Activated CD8-positive, alpha-beta memory T cell treated with anti-CD3 and anti-CD28 coated beads, Interleukin-2, amount 50 U/mL, for 48 hours (primary cell): ENCODE measurements at places on chromosomes 13 and 19.

DNA sequence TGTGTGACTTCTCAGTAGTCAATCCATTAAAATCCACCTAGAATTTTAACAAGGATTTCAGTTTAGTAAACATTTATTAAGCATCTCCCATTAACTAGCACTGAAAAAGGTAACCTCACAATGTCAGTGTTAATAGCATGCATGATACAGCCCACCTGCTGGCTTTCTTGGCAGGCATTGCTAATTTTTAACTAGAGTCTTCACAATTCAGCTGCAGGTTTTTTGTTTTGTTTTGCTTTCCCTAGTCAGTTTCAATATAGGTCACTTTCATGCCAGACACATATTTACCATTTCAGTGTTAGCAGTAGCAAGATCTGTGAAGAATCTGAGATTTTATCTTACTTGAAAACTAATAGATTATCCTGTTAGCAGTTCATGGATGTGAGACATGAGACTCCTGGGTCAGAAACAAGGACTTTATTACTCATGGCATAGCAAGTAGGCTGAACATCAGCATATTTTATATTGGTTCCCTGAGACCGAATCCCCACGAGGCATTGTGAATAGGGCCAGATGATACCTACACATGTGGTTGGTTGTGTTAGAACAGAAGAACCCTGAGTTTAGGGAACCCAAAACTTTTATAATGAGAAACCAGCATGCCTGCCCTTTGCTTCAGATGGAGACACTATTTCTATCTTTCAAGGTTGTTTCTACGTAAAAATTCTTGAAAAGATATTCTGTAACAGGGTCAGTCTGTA, 198.0 kb upstream of the HTR2A start:
- no peak for DNase-seq

DNA sequence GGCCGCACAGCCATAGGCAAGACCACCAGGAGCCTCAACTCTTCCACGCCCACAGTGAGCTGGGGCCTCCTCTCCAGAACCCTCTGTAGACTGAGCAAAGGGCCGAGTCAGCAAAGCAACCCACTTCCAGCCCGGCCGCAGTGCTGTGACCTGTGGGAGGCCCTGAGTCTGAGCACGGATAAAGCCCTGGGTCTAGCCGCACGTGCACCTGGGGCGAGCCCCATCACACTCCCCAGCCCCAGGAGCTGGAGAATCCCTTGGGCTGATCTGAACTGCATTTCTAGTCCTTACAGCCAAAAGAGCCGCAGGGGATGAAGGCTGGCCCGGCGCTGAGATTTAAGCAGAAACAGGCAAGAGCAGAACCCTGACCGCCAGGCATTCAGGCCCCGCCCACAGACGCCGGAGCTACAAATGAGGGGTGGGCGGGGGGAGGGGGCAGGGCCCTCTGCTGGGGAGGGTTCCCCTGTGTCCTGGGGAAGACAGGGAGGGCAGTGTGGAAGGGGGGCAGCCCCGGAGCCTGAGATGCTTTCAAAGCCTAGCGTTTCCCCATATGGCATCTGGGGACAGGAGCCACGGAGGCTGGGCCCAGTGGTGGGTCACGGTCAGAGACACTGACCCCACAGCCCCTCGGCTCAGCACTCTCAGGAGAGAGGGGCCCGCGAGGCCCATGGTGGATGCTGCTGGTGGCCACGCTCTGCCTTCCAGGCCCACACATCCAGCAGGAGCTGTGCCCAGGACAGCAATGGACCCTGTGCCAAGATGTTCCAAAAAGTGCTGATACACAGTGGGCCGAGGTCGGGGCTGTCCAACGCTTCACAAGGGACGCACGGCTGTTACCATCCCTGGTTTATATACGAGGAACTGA, 4.9 kb downstream of the TMEM259 start:
- no peak for DNase-seq

DNA sequence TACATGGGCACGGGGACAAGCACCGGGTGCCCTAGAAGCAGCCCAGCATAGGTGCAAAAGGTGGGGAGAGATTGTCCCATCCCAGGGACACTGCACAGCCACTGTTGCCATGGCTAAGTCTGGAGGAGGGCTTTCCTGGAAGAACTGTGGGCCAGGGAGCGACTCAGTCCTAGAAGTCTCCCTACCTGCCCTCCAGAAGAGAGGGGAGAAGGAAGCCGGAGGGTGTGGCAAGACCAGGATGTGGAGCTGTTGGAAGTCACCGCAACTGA, 2.3 kb upstream of the FBN3 start:
- no peak for DNase-seq

DNA sequence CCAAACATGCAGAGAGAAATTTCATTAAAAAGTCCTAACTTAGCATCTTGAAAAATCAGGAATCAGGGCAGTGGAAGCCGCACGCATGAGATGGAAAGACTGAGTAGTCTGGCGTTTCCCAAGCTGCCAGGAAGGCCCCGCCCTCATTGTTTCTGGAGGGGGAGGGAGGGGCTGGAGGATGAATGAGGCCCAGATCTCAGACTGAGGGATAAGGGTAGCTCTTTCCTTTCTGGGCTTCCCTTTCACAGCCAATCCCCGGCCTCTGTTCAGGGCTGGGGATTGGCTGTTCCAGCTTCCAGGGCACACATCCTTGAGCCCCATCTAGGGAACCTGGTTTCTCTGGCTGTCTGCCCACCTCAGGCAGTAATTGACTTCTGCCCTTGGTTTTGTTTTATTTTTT, 7.3 kb downstream of the C19orf53 start:
- no peak for DNase-seq

- DNase-seq = no peak
These were observed 18.8 kb upstream of the EDDM13 start for GRCh38 chr19:56253737-56254136.

- DNase-seq = no peak
These were observed 40.9 kb upstream of the KPNA3 start for GRCh38 chr13:49833402-49833801.

- DNase-seq = no peak
These were observed 143.1 kb downstream of the ZNF737 start for GRCh38 chr19:20422216-20423205.

DNA sequence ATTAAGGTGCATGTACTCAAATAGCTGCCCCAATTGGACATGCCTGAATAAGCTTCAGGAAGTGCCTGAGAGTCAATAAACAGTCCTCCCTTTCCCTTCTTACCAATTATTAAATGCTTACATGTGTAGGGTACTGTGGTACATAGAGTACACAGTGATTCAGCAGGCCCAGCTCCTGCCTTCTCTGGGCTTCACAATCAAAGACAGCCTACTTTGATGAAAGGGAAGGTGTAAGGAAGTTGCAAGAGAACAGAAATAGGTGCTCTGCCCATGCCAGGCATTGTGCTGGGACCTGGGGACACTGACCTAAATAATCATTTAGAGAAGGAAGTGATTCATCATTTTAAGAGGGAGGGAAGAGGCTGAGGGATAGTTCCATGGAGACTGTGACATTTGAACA, 17.2 kb downstream of the FRY start:
- no peak for DNase-seq

GRCh38 chr13:40535345-40535836, 131.1 kb downstream of the FOXO1 start:
- no peak for DNase-seq

- DNase-seq = no peak
These were observed 2.8 kb upstream of the SLC25A15 start for GRCh38 chr13:40786568-40786996.

DNA sequence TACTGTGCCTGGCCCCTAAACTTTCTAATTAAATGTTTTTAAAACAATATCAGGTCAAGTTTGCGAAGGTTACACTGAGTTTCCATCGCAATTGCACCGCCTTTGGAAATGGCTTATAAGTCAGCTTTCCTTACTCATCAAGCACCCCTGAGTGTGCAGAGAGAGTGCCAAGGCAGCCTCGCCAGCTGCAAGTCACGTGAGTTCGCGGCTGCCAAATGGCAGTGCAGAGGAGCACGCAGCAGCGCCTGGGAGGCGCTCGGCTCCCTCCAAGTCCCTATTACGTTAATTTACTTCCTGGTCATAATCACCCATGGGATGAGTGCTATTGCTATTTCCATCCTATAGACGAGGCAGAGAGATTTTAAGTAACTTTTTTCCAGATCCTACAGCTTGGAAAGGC, 319.6 kb downstream of the TEX29 start:
- DNase-seq = no peak

DNA sequence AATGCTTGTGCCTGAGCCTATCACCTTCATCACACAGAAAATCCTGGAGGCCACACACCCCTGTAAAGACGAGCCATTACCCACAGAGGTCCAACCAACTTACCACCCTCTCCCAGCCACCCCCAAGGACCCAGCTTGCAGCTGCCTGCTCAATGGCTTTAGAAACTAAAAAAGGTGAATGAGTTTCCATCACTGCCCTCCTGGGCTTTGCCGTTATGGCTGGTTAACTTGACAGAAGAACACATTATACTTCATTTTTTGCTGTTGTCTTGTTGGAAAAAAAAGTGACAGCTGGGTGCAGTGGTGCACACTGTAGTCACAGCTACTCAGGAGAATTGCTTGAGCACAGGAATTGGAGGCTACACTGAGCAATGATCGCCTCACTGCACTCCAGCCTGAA, 17.4 kb upstream of the FEM1A start:
- DNase-seq = no peak

GRCh38 chr13:58429917-58430316, 798.4 kb downstream of the PCDH17 start:
- DNase-seq = no peak

- DNase-seq = no peak
These were observed 3.6 kb downstream of the ANO8 start for GRCh38 chr19:17331045-17331558.

GRCh38 chr19:5988517-5989387, 10.8 kb upstream of the RANBP3 start:
- DNase-seq = no peak

DNA sequence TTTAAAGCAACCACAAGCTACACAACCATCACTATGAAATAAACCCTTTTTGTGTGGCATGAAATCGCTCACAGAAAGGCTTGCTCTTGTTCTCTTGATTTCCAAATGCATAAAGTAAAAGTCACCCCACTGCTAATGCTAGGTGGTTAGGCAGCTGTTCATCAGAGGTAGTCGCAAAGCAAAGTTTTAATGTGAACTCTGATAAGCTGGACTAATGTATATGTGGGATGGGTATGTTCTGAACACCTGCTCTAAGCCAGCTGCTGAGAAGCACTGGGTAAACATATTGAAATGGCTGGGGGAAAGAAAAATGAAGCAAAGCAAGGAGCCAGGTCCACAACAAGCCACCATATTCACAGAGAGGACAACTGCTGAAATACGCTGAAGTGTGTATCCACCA, 142.3 kb downstream of the KLF12 start:
- no peak for DNase-seq

GRCh38 chr19:5249526-5249925, 91.1 kb downstream of the PTPRS start:
- no peak for DNase-seq

GRCh38 chr13:104008541-104009435, 942.6 kb upstream of the SLC10A2 start:
- no peak for DNase-seq
